ENCODE measurements at places on chromosomes 1 and 21.

DNA sequence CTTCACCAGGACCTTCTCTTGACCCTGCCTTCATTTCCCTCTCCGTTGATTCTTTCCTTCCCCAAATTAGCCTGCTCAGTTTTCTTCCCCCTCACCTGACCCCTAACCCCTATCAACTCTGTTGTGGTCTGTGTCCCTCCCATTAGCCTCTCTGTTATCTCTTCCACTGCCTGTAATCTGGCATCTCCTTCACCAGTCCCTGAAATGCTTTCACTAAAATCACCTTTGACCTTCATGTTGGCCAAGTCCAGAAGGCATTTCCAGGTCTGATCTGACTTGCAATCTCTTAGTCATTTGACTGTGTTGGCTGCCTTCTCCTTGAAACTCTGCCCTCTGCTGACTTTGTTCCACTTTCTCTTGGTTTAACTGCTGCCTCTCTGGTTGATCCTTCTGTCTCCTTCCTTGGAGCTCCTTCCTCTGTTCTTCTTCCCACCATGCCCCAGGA is 28.2 kb downstream of the ATP8B2 start:
- H3K27me3 ChIP-seq = no peaks in the 10 kb centered on the region
- peaks cover 28% of the 10 kb centered on the region for H3K4me1 ChIP-seq
- peak overlapping the region; percentile 82 for H3K4me3 ChIP-seq

GRCh38 chr1:20586953-20587660 is 1.8 kb upstream of the CDA start:
- no peak for DNase-seq
- H3K27me3 ChIP-seq = peaks cover 52% of the 10 kb centered on the region

DNA sequence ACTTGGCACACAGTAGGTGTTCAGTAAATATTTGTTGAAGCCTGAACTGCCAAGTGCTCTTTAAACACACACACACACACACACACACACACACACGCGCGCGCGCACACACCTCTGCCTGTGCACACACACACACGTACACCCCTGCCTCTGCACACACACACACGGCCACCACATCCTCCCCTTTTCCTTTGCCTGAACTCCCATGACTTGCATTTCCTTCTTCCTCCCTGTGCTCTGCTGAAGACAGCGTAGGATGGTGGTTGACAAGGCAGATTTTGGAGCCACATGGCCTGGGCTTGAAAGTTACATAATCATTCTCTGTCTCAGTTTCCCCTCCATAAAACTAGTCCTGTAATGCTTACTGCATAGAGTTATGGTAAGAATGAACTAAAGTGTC is 712.3 kb downstream of the PTPRU start:
- no peaks in the 10 kb centered on the region for H3K36me3 ChIP-seq
- no peaks in the 10 kb centered on the region for H3K4me1 ChIP-seq
- H3K27me3 ChIP-seq = peaks cover 20% of the 10 kb centered on the region
- DNase-seq = no peak

- H3K27ac ChIP-seq = no peak overlapping the region
- H3K36me3 ChIP-seq = no peaks in the 10 kb centered on the region
- H3K4me3 ChIP-seq = no peak overlapping the region
- no peaks in the 10 kb centered on the region for H3K27me3 ChIP-seq
Observed at GRCh38 chr1:153520818-153521476, 14.8 kb downstream of the S100A6 start.

DNA sequence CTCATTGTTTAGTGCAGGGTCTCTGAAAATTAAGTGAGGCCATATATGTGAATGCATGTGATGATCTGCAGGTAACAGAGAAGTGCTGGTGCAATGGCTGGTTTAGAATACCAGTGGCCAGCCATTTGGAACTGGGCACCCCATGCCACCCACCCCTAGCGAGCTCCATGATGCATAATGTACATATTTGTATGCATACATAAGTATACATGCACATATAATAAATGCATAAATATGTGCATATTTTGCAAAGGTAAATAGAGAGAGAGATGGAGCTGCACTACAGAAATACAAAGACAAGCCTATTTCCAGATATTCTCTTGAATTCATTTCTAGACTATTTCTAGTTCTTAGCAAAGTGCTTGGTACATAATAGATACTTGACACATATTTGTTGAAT is 68.5 kb upstream of the IGSF21 start:
- peaks cover 9% of the 10 kb centered on the region for H3K4me1 ChIP-seq
- no peaks in the 10 kb centered on the region for H3K36me3 ChIP-seq
- no peak overlapping the region for H3K27ac ChIP-seq
- H3K4me3 ChIP-seq = no peak overlapping the region
- DNase-seq = no peak

- no peak overlapping the region for H3K27ac ChIP-seq
- no peaks in the 10 kb centered on the region for H3K36me3 ChIP-seq
- no peak overlapping the region for H3K4me3 ChIP-seq
- no peak for DNase-seq
Observed at GRCh38 chr1:202689493-202690342, 20.5 kb downstream of the SYT2 start.

- H3K36me3 ChIP-seq = no peaks in the 10 kb centered on the region
- H3K27me3 ChIP-seq = no peaks in the 10 kb centered on the region
- no peak overlapping the region for H3K4me3 ChIP-seq
- no peaks in the 10 kb centered on the region for H3K4me1 ChIP-seq
Observed at GRCh38 chr1:245587435-245588115, 432.8 kb downstream of the KIF26B start.

GRCh38 chr1:58818075-58818474 is 34.2 kb upstream of the JUN start:
- H3K27me3 ChIP-seq = no peaks in the 10 kb centered on the region
- H3K4me3 ChIP-seq = no peak overlapping the region
- H3K27ac ChIP-seq = no peak overlapping the region
- DNase-seq = no peak
- no peaks in the 10 kb centered on the region for H3K36me3 ChIP-seq

DNA sequence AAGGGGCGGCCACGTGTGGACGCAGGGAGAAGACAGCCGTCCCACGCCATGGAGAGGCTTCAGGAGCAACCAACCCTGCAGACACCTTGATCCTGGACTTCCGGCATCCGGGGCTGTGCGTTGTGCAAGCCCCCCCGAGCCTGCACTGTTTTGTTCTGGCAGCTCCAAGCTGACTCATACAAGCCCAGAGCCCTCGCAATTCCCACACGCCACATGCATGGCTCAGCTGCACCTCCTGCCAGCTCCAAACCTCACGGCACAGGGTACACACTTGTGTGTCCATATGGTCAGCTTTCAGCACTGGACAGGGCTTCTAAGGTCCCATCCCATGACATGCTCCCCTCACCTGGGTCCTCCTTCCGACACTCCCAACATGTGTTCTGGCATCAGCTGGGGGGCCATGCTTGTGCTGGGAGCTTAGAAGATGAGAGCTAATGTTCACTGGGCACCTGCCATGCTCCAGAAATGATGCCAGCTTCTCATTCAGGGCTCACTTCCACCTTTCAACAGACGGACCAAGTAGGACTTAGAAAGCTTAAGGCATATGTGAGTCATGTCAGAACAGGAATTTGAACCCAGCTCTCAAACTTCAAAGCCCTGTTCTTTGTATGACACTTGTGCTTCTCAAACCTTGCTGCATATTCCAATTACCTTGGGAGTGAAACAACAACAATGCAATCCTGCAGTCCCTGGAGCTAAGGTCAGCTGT is 137.3 kb downstream of the PGBD5 start:
- no peaks in the 10 kb centered on the region for H3K36me3 ChIP-seq
- H3K4me1 ChIP-seq = peaks cover 4% of the 10 kb centered on the region
- H3K27ac ChIP-seq = no peak overlapping the region
- DNase-seq = no peak
- H3K4me3 ChIP-seq = no peak overlapping the region
- H3K27me3 ChIP-seq = peaks cover 11% of the 10 kb centered on the region

- DNase-seq = peak; percentile 15
- H3K27me3 ChIP-seq = peaks cover 30% of the 10 kb centered on the region
- no peak overlapping the region for H3K4me3 ChIP-seq
- H3K4me1 ChIP-seq = peaks cover 47% of the 10 kb centered on the region
- H3K36me3 ChIP-seq = no peaks in the 10 kb centered on the region
- H3K27ac ChIP-seq = no peak overlapping the region
Observed at GRCh38 chr1:38563942-38564735, 295.4 kb downstream of the RRAGC start.

- H3K36me3 ChIP-seq = peaks cover 45% of the 10 kb centered on the region
- peaks cover 2% of the 10 kb centered on the region for H3K27me3 ChIP-seq
- DNase-seq = peak; percentile 96
- peak within 1 kb of the TSS; percentile 99 for H3K4me3 ChIP-seq
Observed at GRCh38 chr1:43171876-43172526, at the start of the genes CFAP57 and EBNA1BP2. Gene CFAP57 (plus strand): TSS chr1:43172330. CDS start chr1:43172754, 424 bp downstream. Gene EBNA1BP2 (minus strand): TSS chr1:43172290. CDS start chr1:43172118, 172 bp downstream.

- no peaks in the 10 kb centered on the region for H3K4me1 ChIP-seq
- no peaks in the 10 kb centered on the region for H3K36me3 ChIP-seq
- H3K27ac ChIP-seq = no peak overlapping the region
- no peaks in the 10 kb centered on the region for H3K27me3 ChIP-seq
- H3K4me3 ChIP-seq = no peak overlapping the region
Observed at GRCh38 chr1:9010781-9011323, 15.4 kb downstream of the SLC2A7 start.

DNA sequence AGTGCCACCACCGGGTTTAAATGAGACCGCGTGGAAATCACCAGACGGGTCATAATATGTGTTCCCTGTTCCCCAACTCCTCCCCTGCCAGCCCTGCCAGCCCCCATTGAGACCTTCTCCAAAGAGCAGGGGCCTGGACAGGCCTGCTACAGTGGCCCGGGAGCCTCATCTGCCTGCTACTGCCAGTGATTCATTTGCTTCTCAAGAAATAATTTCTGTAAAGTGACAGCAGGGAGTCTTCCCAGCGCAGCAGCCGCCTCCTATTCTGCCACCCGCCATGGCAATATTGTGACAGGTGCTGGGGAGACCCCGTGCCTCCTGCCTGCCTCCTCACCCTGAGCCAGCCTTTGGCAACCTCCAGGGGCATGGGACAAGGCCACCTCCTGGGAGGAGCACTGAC is 8.9 kb downstream of the IFFO2 start:
- H3K4me3 ChIP-seq = no peak overlapping the region
- no peaks in the 10 kb centered on the region for H3K36me3 ChIP-seq
- H3K27ac ChIP-seq = peak overlapping the region; percentile 15

DNA sequence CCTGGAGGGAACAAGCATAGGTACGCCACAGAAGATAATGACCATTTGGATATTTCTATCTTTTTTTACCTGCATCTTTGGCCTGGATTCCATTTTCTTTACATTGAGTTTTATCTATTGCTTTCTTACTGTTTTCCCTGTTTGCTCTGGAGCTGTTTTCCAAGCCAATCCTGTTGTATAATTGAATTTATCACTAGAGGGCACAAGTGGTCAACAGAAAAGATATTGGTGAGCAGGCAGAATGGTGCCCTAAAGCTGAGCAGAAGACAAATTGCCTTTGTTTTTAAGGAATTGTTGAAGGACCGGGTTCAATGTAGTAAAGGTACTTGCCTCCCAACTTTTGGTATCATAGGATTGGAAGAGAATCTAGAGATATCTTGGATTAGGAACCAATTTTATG is 152.8 kb downstream of the PPP1R12B start:
- peaks cover 9% of the 10 kb centered on the region for H3K36me3 ChIP-seq
- H3K27ac ChIP-seq = no peak overlapping the region
- DNase-seq = no peak

DNA sequence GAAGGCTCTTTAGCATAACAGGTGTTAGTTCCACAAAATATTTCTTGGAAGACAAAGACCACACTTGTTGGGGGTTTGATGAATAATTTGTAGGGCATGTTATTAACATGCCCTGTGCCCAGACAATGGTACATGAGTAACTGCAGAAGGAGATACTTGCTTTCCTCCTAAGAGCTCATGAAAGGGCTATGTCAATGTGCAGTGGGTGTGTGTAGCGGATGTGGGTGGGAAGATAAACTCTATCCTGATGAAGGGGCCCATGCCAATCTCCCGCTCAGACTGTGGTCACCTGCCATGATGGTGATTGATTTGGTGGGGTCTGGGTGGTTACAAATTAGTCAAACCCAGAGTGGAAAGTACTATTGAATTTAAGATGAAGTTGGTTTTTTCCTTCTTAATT is 69.8 kb upstream of the DNAH14 start:
- H3K36me3 ChIP-seq = peaks cover 1% of the 10 kb centered on the region
- peaks cover 11% of the 10 kb centered on the region for H3K27me3 ChIP-seq
- DNase-seq = no peak

- no peaks in the 10 kb centered on the region for H3K4me1 ChIP-seq
- H3K4me3 ChIP-seq = no peak overlapping the region
- H3K36me3 ChIP-seq = peaks cover 35% of the 10 kb centered on the region
- no peak overlapping the region for H3K27ac ChIP-seq
- no peaks in the 10 kb centered on the region for H3K27me3 ChIP-seq
Observed at GRCh38 chr21:26106562-26106961, 64.0 kb downstream of the APP start.

DNA sequence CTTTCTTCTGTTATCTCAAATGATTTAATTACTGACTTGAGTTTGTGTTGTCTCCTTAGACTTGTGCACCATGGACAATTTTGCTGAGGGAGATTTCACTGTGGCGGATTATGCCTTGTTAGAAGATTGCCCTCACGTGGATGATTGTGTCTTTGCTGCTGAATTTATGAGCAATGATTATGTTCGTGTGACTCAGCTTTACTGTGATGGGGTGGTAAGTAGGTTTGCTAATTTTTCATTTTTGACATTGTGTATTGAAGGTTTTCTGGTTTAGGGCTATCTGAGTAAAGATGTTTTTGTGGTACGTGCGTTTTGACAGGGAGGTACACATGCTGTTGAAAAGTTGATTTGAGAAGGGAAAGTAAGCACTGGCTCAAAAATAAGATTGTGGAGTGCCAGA is 14.1 kb downstream of the TTC3 start:
- peaks cover 14% of the 10 kb centered on the region for H3K4me1 ChIP-seq
- H3K36me3 ChIP-seq = peaks cover 17% of the 10 kb centered on the region
- DNase-seq = peak; percentile 17
- H3K4me3 ChIP-seq = no peak overlapping the region

DNA sequence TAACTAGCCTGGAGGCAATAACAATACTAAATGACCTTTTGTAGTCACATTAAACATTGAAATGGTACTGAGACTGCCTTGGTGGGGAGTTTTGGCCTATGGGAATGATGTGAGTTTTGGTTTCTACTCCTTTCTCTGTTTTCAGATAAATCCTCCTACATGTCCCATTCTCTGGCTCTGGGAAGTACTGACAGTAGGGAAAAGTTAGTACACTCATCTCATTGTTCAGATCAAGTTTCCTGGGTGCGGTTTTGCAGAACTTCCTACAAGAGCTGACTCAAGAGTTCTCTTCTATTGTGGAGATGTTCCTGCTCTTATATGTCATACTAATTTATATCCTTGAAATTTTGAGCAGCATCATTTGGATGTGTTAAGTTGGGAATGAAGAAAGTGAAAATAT is 74.2 kb upstream of the MACF1 start:
- peaks cover 2% of the 10 kb centered on the region for H3K27me3 ChIP-seq
- H3K27ac ChIP-seq = no peak overlapping the region
- no peaks in the 10 kb centered on the region for H3K36me3 ChIP-seq
- no peak overlapping the region for H3K4me3 ChIP-seq
- H3K4me1 ChIP-seq = peaks cover 5% of the 10 kb centered on the region

- DNase-seq = no peak
- peaks cover 74% of the 10 kb centered on the region for H3K36me3 ChIP-seq
- peak overlapping the region; percentile 98 for H3K27ac ChIP-seq
- peaks cover 30% of the 10 kb centered on the region for H3K4me1 ChIP-seq
Observed at GRCh38 chr1:28507646-28508434, 2.0 kb downstream of the RCC1 start.

- DNase-seq = no peak
- peaks cover 2% of the 10 kb centered on the region for H3K36me3 ChIP-seq
- H3K27me3 ChIP-seq = no peaks in the 10 kb centered on the region
- no peak overlapping the region for H3K27ac ChIP-seq
Observed at GRCh38 chr1:206438554-206438953, 31.7 kb upstream of the IKBKE start.

All from activated naive CD4-positive, alpha-beta T cell treated with anti-CD3 and anti-CD28 coated beads for 36 hours (primary cell).